ENCODE measurements at places on chromosomes 6 and 20. TPM values are rescaled to one million over a fixed set of nuclear protein-coding genes. Genes with fewer than 3 reads are reported as not detected.
A peak's percentile ranks its signal among the peaks of the same experiment; 100 is the strongest.

CTCFL gene
- total RNA-seq = not detected

TCF15 gene
- 0.22 TPM for total RNA-seq

RHAG gene
- not detected for total RNA-seq

PI3 gene
- total RNA-seq = 979 TPM

LHFPL5 gene
- total RNA-seq = not detected

- peak; percentile 90 for DNase-seq
Measured at GRCh38 chr20:4161401-4162251, 146.3 kb upstream of the RNF24 start.

GRCh38 chr6:36808634-36809033 lies 30.6 kb downstream of the CPNE5 start:
- no peak for DNase-seq

GRCh38 chr6:34890533-34890925 lies 1.5 kb downstream of the ANKS1A start:
- DNase-seq = no peak

- no peak for DNase-seq
Measured at GRCh38 chr6:37987559-37987958, 168.0 kb downstream of the ZFAND3 start.

DNA sequence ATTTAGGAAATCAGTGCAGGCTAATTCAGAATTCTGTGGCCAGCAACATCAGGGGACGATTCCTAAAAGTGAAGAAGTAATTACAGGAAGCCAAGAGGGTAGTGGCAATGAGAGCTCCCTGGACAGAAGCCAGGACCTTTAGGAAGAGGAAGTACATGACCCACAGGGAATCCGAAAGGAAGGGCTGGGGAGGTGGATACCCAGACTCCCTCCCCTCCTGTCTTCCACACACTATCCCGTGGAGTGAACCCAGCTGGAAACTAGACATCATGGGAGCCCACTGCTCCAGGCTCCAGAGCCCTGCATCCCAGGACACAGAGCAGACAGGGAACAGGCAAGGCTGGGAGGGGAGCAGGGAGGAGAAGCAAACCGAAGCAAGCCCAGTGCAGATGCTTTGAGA lies 83.0 kb downstream of the SNX5 start:
- DNase-seq = no peak
